ENCODE measurements at places on chromosomes 13 and 19.

GRCh38 chr19:15672580-15673175, at the start of gene CYP4F12:
CYP4F12 (plus strand) TSS chr19:15673087; CDS start chr19:15673530, 443 bp downstream.
- DNase-seq, result peak; percentile 2

- DNase-seq, result no peak
Measured at GRCh38 chr19:44867578-44867977, 21.5 kb downstream of the NECTIN2 start.

- DNase-seq, result no peak
Measured at GRCh38 chr13:111880185-111880584, 186.8 kb upstream of the SOX1 start.

DNA sequence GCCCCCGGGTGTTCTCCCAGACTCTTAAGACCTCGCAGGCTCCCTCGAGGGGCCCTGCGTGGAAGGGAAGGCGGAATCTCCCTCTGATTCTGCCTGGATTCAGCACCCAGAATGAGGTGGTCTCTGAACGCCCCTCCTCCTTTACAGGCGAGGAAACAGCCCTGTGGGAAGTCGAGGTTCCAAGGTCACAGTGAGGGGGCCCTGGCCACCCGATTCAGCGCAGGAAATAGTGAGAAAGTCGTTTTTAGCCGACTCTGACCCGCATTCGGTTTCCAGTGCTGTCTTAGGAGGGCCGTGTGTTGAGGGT, 1.1 kb downstream of the BSG start:
- DNase-seq, result no peak

DNA sequence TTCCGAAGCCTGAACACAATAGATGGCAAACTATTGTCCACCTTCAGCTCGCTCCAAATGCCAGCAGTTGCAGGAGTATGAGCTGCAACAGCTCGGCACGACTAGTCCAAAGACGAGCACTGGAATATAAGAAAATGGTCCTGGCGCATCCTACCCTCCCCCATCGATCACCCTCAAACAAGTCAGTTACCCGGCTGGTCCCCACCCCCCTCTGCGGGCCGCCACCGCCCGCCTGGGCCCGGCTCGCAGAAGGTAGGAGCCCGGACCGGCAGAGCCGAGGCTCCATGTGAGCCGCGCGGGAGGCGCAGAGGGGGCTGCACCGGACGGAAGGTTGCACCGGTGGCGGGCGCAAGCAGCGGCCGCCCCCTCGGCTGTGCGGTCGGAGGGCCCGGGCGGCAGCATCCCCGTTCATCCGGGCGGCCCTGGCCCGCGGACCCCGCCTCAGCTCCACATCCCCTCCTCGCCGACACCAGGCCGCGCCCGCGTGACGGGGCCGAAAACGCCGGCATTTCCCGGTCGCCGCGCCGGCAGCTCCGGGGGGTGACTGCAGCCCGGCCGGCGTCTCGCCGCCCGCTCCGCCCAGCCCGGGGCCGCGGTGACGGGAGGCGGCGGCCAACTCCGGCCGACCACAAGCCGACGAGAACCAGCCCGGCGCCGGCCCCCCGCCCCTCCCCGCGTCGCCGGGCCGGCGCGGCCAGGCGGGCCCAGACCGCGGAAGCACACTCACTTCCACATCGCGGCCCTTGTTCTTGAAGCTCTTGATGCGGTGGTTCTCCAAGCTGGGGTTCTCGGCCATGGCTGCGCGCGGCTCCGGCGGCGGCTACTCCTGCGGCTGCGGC, 552 bp downstream of the KPNA3 start:
- peak; percentile 42 for DNase-seq

DNA sequence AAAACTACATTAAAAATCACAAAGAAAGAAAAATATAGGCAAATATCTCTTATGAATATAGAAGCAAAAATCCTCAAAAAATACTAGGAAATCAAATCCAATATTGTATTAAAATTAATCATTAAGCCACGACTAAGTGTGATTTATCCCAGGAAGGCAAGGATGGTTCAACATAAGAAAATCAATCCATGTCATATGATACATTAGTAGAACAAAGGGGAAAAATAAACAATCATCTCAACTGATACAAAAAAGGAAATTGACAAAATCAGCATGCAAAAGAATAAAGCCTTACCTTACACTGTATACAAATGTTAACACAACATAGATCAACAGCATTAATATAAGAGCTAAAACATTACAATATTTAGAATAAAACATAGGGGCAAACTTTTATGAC, 933.3 kb downstream of the PCDH9 start:
- no peak for DNase-seq

DNA sequence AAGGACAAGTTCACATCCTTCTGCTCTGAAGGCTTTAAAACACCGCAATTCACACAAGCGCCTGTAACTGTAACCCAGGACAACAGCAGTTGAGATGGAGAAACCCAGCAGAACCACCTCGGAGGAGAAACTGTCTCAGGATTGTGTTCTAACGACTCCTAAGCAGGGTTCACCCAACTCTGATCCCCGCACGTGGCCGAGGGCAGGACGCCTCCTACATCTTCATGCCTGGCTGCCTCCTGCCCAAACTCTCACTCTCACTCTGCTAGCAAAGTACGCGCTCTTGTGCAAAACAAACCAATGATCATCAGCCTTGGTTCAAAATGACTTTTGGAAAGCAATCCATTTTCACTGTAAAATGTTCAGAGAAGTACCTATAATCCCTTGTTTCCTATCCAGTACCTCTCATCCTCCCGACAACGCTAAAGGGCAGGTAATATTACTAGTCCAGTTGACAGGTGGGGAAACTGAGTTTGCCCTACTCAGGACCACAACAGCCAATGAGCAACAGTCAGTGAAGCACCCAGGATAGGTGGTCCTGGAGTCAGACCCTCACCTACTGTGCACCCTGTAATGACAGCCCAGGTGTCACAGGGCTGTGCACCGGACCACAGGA, 25.6 kb downstream of the EPS15L1 start:
- no peak for DNase-seq

- DNase-seq, result peak; percentile 4
Measured at GRCh38 chr13:107203146-107203847, 635.4 kb upstream of the ARGLU1 start.

GRCh38 chr13:112943309-112944125, 25.5 kb upstream of the MCF2L start:
- DNase-seq, result peak; percentile 26

- peak; percentile 64 for DNase-seq
Measured at GRCh38 chr13:97028441-97029299, 34.4 kb upstream of the OXGR1 start.

GRCh38 chr13:26646603-26647002, 89.1 kb downstream of the WASF3 start:
- DNase-seq, result no peak

GRCh38 chr13:75947448-75947847, 311.3 kb downstream of the LMO7 start:
- no peak for DNase-seq

DNA sequence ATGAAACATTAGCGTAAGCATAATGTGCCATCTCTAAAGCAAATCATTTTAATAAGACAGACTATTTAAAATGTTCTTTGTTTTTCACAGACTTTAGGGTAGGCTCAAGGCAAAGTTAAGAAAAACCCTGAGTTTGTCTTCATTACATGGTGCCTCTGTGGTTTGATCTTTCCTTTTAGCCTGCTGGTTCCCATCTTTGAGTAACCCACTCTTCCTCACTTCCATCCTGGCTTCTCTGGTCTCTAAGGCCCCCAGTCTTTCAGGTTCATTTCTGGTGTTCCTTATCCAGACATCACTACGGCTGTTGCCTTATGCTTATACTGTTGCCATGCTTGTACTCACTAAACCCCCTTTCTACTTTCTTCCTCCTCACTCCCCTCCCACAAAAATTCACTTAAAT, 38.4 kb downstream of the DACH1 start:
- no peak for DNase-seq

DNA sequence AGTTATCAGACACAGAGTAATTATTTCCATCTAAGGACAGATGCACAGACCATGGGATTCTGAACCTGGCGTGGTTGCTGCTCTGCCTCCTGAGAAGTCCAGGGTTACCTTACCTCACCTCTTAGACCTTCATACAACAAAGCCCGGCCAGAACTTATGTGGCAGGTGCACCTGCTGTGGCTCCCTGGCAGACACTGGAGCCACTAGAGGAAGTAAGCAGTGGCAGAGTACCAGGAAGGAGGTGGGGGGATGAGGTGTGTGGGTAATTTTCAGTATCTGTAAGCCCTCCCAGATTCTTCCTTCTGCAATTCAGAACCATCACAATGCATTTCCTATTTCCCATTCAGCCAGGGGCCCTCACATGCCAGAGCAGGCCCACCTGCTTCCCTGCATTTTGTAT, 106.1 kb upstream of the DOCK9 start:
- no peak for DNase-seq

DNA sequence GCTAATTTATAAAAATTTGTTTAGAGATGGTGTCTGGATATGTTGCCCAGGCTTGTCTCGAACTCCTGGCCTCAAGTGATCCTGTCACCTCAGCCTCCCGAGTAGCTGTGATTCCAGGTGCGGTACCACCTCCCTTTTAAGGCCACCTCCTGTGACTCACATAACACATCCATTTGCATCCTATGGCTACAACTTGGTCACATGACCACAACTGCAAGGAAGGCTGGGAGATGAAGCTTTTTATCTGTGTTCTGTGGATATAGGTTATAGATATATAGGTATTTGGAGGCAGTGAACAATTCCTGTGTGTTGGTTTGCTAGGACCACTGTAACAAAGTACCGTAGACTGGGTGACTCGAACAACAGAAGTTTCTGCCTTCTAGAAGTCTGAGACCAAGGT, 6.0 kb downstream of the SPACA6 start:
- no peak for DNase-seq

- no peak for DNase-seq
Measured at GRCh38 chr19:57105976-57106721, 13.6 kb upstream of the USP29 start.

GRCh38 chr19:47047763-47048405, 540 bp downstream of the TMEM160 start:
- DNase-seq, result peak; percentile 91

DNA sequence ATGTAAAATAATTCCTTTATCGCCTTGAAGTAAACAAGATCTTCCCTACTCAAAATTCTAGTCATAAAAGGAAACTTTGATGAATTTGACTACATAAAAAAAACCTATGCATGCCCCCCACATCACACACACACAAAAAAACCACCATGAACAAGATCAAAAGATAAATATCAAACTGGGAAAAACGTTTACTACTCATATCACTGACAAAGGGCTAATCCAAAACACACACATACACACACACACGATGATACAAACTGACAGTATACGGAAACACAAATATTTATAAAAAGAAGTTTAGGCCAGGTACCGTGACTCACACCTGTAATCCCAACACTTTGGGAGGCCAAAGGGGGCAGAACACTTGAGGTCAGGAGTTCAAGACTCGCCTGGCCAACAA, 61.9 kb downstream of the TSC22D1 start:
- DNase-seq, result no peak

DNA sequence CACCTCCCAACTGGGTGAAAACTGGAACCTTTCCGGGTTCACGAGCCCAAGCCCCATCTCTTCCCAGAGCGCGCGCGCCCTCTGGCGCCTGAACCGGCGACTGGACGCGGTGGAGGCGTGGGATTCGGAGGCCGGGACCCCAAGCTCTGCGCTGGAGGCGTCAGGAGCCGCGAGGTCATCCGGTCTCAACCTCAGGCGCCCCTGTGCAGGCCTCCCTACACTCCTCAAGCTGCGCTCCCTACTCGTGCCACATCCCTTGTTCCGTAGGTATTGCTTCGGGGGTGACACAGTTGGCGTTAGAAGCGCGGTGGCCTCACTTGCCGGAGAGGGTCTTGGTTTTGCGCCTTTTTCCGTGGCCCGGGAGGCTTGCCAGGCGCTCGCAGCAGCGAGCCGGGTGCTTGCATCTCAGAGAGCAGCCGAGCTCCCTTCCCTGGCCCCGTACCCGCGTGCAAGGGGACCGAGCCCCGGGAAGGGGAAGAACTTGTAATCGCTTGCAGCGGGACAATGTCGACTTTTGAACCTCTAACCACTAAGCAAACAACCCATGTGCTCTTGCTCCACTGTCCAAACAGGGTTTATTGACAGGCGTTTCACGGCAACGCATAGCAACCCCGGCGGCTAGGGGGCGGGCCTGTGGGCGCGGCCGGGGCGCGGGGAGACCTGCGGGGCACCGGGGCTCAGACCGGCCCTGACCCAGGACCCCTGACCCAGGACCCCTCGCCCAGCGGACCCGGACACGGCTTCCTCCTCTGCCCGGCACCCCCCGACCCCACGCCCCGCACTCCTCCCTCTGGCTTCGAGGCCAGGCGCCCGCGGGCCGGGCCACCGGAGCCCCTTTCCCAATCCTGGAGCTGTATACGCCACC, 8.5 kb downstream of the CDX2 start:
- no peak for DNase-seq

- DNase-seq, result peak; percentile 86
Measured at GRCh38 chr19:639253-640160, at the start of gene FGF22. FGF22 (plus strand) TSS chr19:639879; CDS start chr19:639926, 47 bp downstream.

- no peak for DNase-seq
Measured at GRCh38 chr13:112750570-112750969, 60.7 kb downstream of the ATP11A start.

DNA sequence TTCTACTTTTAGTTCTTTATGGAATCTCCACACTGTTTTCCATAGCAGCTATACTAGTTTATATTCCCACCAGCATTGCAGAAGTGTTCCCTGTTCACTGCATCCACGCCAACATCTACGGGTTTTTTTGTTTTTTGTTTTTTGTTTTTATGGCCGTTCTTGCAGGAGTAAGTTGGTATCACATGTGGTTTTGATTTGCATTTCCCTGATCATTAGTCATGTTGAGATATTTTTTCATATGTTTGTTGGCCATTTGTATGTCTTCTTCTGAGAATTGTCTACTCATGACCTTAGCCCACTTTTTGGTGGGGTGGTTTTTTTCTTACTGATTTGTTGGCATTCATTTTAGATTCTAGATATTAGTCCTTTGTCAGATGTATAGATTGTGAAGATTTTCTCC, 89.7 kb downstream of the FRY start:
- DNase-seq, result peak; percentile 6

GRCh38 chr13:40665126-40666044, 1.1 kb downstream of the FOXO1 start:
- no peak for DNase-seq

GRCh38 chr13:106352850-106353249, 182.6 kb downstream of the EFNB2 start:
- DNase-seq, result peak; percentile 63

- no peak for DNase-seq
Measured at GRCh38 chr13:21534760-21535159, 69.2 kb downstream of the MICU2 start.

GRCh38 chr19:45976178-45976577, 2.5 kb upstream of the NOVA2 start:
- no peak for DNase-seq

Data from fibroblast of skin of scalp (primary cell).